ENCODE measurements at places on chromosomes 12 and 14.

DNA sequence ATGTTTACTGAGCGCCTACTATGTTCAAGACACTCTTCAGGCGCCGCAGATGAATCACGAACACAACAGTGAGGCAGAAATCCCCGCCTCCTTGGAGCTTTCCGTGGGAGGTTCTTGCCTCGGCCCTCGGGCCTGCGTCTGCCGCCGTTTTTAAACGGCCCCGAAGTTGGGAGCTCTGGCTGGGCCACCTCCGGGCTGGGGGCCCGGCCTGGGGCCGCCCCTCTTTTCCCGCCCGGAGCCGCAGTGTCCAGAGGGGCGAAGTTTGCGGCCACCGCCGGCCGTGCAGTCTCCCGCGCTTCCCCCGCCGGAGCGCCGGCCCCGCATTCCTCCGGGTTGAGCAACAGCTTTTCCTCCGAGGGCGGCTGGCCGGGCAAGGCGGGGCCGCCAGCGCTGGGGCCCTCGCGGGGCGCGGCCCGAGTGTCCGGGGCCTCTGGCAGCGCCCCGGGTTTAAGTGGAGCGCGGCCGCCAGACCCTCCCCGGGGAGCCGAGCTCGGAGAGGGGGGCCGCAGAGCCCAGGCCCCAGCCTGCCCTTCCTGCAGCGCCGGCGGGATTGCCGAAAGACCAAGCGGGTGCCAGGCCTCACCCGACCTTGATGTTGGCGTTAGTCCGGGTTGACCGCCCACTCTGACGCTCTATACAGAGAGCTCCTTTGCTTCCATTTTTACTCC is 18.7 kb upstream of the CTDSP2 start:
- H3K4me1 ChIP-seq: peaks cover 4% of the 10 kb centered on the region
- peak overlapping the region; percentile 84 for H3K4me3 ChIP-seq
- peaks cover 23% of the 10 kb centered on the region for H3K27me3 ChIP-seq

DNA sequence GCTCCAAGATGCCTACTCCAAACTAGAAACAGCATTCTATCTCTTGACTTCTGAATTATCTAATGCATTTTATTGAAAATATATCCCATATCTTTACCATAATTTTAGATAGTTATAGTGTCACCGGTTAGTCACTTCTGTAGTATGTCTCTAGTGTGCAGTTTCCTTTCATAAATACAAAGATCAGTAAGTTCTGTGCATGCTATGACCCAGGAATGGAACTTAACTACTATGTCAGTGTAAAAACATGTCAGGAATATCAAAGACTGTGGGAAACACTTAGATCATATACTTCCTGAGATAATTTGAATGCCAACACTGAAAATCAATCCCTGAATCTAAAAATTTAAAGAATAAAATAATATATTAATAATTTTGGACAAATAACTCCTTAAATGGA is 237.6 kb downstream of the ATXN7L3B start:
- no peak for DNase-seq
- no peak overlapping the region for H3K27ac ChIP-seq
- no peaks in the 10 kb centered on the region for H3K36me3 ChIP-seq
- no peak overlapping the region for H3K4me3 ChIP-seq

DNA sequence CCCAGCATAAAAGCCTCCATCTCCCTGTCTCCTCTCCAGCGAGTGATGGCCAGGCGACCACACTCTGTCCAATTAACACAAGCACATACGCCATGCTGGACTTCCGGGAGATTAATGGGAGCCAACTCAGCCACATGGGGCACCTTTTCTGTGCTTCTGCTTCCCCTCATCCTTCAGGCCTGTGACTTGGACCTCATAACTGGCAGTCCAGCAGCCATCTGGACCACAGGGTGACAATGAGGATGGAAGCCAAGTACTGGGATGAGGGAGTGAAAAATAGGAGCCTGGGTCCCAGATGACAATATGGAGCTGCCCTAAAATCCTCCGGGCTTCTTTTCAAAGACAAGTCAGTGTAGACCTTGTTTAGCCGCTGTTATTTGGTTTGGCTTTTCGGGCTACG is 12.8 kb downstream of the MAP3K9 start:
- no peak overlapping the region for H3K4me3 ChIP-seq
- H3K4me1 ChIP-seq: peaks cover 18% of the 10 kb centered on the region
- H3K36me3 ChIP-seq: peaks cover 30% of the 10 kb centered on the region
- H3K27me3 ChIP-seq: no peaks in the 10 kb centered on the region

GRCh38 chr14:42633504-42634095 is 1026.9 kb downstream of the LRFN5 start:
- no peaks in the 10 kb centered on the region for H3K4me1 ChIP-seq
- H3K36me3 ChIP-seq: no peaks in the 10 kb centered on the region
- no peaks in the 10 kb centered on the region for H3K27me3 ChIP-seq
- no peak for DNase-seq
- no peak overlapping the region for H3K27ac ChIP-seq
- H3K4me3 ChIP-seq: no peak overlapping the region

DNA sequence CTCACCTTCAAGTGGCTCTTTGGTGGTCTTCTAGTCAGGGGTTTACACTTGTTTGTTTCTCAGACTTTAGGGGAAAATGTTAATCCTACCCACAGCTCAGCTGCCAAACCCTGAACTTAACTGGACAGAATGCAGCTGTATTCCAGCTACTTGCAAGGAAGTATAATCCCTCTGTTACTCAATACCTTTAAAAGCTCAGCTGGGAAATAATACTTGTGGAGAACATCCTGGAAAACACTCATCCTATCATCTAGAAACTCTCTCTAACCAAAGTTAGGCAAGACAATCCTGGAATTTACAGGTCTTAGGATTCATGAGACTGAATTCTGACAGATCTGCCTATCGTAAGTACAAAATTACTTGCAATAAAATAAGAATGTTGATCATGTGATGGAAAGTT is 404.1 kb downstream of the ADAMTS20 start:
- H3K36me3 ChIP-seq: no peaks in the 10 kb centered on the region

Data from memory B cell (primary cell).